ENCODE measurements at places on chromosomes 1 and 21. TPM values are rescaled to one million over a fixed set of nuclear protein-coding genes. Genes with fewer than 3 reads are reported as not detected.
A peak's percentile ranks its signal among the peaks of the same experiment; 100 is the strongest.

The SV2A gene
- 16.7 TPM for total RNA-seq

The CATSPER4 gene
- not detected for total RNA-seq

The ALX3 gene
- total RNA-seq, result not detected

The S100A5 gene
- 1.0 TPM for total RNA-seq

The SLAMF7 gene
- not detected for total RNA-seq

GRCh38 chr1:40625476-40626382, 39.8 kb downstream of the RIMS3 start:
- no peaks in the 10 kb centered on the region for H3K4me1 ChIP-seq
- H3K27ac ChIP-seq, result no peak overlapping the region
- peaks cover 8% of the 10 kb centered on the region for H3K36me3 ChIP-seq
- peaks cover 9% of the 10 kb centered on the region for H3K27me3 ChIP-seq
- no peak for DNase-seq

DNA sequence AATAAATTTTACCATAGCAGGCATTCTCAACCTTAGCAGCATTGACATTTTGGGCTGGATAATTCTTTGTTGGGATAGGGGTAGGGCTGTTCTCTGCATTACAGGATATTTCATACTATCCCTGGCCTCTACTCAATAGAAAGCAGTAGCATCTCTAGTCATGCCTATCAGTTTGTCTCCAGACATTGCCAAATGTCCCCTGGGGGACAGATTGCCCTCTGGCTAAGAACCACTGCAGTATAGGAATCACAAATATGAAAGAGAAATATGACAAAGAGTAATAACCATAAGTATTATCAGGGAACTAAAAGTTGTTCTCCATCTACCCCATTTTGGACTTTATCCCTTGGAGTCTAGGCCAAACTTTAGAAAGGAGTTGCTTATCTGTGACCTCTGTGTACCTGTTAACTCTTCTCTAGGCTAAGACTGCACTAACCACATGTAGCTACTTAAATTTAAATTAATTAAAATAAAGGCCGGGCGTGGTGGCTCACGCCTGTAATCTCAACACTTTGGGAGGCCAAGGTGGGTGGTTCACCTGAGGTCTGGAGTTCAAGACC, 76.1 kb downstream of the AGO3 start:
- H3K36me3 ChIP-seq, result peaks cover 19% of the 10 kb centered on the region
- peaks cover 11% of the 10 kb centered on the region for H3K4me1 ChIP-seq
- no peak for DNase-seq
- H3K27me3 ChIP-seq, result no peaks in the 10 kb centered on the region
- no peak overlapping the region for H3K4me3 ChIP-seq

GRCh38 chr1:218499011-218499691, 154.0 kb downstream of the TGFB2 start:
- H3K4me1 ChIP-seq, result peaks cover 56% of the 10 kb centered on the region
- H3K27ac ChIP-seq, result peak overlapping the region; percentile 97
- no peak for DNase-seq
- no peaks in the 10 kb centered on the region for H3K27me3 ChIP-seq

DNA sequence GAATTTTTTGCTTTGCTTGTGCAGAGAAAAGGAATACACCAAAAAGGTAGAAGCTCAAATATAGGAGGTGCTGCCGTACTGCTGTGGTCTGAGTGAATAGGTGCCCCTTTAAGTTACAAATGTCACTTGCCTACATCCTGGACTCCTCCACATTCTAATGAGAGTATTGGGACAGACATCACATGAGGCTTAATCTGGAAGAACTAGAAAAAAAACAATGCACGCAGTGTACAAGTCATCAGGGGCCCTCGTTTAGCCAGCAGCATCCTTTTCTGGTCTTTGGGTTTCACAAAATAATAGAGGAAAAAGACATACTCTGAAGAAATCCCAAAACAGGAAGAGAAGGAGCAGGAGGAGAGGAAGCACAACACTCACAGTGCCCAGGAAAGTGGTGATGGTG, 89.3 kb downstream of the SLC44A5 start:
- H3K27me3 ChIP-seq, result peaks cover 2% of the 10 kb centered on the region
- H3K4me3 ChIP-seq, result no peak overlapping the region
- no peaks in the 10 kb centered on the region for H3K4me1 ChIP-seq
- H3K27ac ChIP-seq, result no peak overlapping the region

DNA sequence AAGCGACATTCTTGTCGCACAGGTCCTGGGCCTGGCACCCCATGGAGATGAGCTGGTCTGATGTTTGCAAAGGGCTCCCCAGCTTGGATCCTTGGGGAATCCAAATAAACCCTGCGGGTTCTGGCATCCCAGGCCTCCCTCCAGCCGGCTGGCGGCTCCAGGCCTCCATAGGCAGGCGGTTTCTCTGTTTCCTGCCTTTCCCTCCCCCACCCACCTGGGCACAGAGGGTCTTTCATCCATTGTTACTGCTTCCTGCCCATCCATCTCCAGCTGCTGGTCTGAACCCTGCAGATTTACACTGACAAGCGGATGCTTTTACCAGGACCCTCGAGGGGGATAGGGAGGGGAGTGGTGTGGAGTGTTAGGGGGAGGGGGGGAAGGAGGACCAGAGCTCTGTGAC, 39.1 kb upstream of the ID3 start:
- H3K4me1 ChIP-seq, result peaks cover 26% of the 10 kb centered on the region
- H3K4me3 ChIP-seq, result no peak overlapping the region
- no peak overlapping the region for H3K27ac ChIP-seq
- DNase-seq, result no peak
- H3K36me3 ChIP-seq, result no peaks in the 10 kb centered on the region

- H3K4me1 ChIP-seq, result peaks cover 9% of the 10 kb centered on the region
- DNase-seq, result no peak
- H3K36me3 ChIP-seq, result peaks cover 16% of the 10 kb centered on the region
- H3K27me3 ChIP-seq, result no peaks in the 10 kb centered on the region
These were observed 7.5 kb downstream of the XKR8 start for GRCh38 chr1:27967106-27967883.

GRCh38 chr21:31659286-31659535, 282 bp upstream of the SOD1 start:
- H3K4me3 ChIP-seq, result peak overlapping the region; percentile 98
- H3K36me3 ChIP-seq, result peaks cover 10% of the 10 kb centered on the region
- H3K4me1 ChIP-seq, result peaks cover 38% of the 10 kb centered on the region

DNA sequence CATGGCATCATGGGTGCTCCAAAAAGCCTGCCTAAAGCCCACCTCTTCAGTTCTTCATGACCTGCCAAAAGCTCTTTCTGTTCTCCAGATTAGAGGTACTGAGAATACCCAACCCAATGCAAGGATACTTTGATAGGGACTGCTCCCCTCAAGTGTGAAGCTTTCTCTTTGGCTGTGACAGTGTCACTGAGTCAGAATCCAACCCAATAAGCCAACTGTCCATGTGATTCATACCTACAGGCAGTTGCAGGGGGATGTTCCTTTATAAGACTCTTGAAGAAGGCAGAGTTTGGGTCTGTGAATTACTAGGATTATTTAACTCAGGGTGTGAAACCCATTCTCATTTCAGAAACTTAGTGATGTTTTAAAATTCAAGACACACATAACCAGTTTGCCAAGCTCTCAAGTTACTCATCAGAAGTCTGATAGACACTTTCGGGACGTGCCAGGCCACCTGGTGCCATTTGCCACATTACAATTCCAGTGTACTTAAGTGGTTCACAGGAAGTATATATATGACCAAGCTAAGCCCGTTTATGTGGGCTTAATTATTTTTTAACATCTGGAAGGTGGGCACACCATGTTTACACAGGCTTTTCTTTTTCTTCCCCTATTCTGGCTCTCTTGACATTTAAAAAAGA, 265.8 kb downstream of the NFIA start:
- H3K36me3 ChIP-seq, result peaks cover 12% of the 10 kb centered on the region
- DNase-seq, result no peak
- H3K4me1 ChIP-seq, result peaks cover 2% of the 10 kb centered on the region
- H3K27ac ChIP-seq, result no peak overlapping the region

GRCh38 chr1:203751051-203751450, 13.9 kb upstream of the LAX1 start:
- no peak for DNase-seq
- H3K36me3 ChIP-seq, result peaks cover 2% of the 10 kb centered on the region
- H3K27me3 ChIP-seq, result no peaks in the 10 kb centered on the region
- H3K27ac ChIP-seq, result no peak overlapping the region
- H3K4me1 ChIP-seq, result peaks cover 2% of the 10 kb centered on the region

Data from osteocyte (in vitro differentiated cells).